A549 treated with RU486 at 1 μM for 4 hours (cell line): ENCODE measurements at places on chromosomes 12 and 14. TPM values are rescaled to one million over a fixed set of nuclear protein-coding genes. Genes with fewer than 3 reads are reported as not detected.

Gene C14orf39
- total RNA-seq: not detected in 5 replicates

Gene TAS2R13
- not detected in 5 replicates for total RNA-seq

Gene PTGDR
- not detected in 5 replicates for total RNA-seq

Gene RPGRIP1
- 0.07 to 0.71 TPM (median 0.23 TPM) in 5 replicates for total RNA-seq

Gene C12orf50
- total RNA-seq: 0.06 TPM in 1 of 5 replicates, not detected in the others

Gene PAPOLA
- total RNA-seq: 59.9 to 96.8 TPM (median 91.7 TPM) in 5 replicates

Gene NOS1
- total RNA-seq: 0.43 to 0.61 TPM (median 0.53 TPM) in 5 replicates

Gene KRT82
- total RNA-seq: not detected in 5 replicates

Gene OR6C2
- not detected in 5 replicates for total RNA-seq

Gene SLC5A8
- not detected in 5 replicates for total RNA-seq

Gene IL23A
- total RNA-seq: 0.42 to 0.74 TPM (median 0.59 TPM) in 5 replicates

Gene PRB2
- not detected in 5 replicates for total RNA-seq

Gene ESPL1
- 15.6 to 22.5 TPM (median 18.2 TPM) in 5 replicates for total RNA-seq

Gene ZDHHC22
- total RNA-seq: 0.11 to 0.26 TPM (median 0.20 TPM) in 5 replicates

Gene KLHDC1
- total RNA-seq: 0.17 to 0.76 TPM (median 0.36 TPM) in 5 replicates

Gene CAPS2
- total RNA-seq: 1.3 to 3.0 TPM (median 1.6 TPM) in 5 replicates

Gene MYF6
- total RNA-seq: not detected in 5 replicates

Gene CCER1
- not detected in 5 replicates for total RNA-seq

Gene SLC38A4
- total RNA-seq: not detected in 5 replicates

Gene GPRC5D
- total RNA-seq: not detected in 5 replicates

Gene PRH2
- not detected in 5 replicates for total RNA-seq

Gene TMPRSS12
- total RNA-seq: not detected in 5 replicates

Gene RNF212B
- not detected in 5 replicates for total RNA-seq

Gene LALBA
- not detected in 5 replicates for total RNA-seq

Gene CLEC9A
- not detected in 5 replicates for total RNA-seq

Gene CARMIL3
- 0.34 to 0.95 TPM (median 0.49 TPM) in 5 replicates for total RNA-seq

Gene PLD4
- total RNA-seq: not detected in 5 replicates

Gene TPPP2
- total RNA-seq: not detected in 5 replicates

Gene KRT5
- 0.54 to 0.61 TPM in 2 of 5 replicates, not detected in the others for total RNA-seq

Gene LTBR
- total RNA-seq: 154 to 212 TPM (median 188 TPM) in 5 replicates

Gene ZNF664
- 44.5 to 66.0 TPM (median 62.1 TPM) in 5 replicates for total RNA-seq

Gene CCDC196
- not detected in 5 replicates for total RNA-seq

Gene SPIC
- total RNA-seq: not detected in 5 replicates

Gene LRP1-AS
- total RNA-seq: not detected in 5 replicates

Gene PDZRN4
- total RNA-seq: 0.03 TPM in 1 of 5 replicates, not detected in the others

Gene MARS1
- total RNA-seq: 137 to 258 TPM (median 165 TPM) in 5 replicates

Gene KRT72
- total RNA-seq: not detected in 5 replicates

Gene RNU6-8
- not detected in 5 replicates for total RNA-seq

Gene KRT79
- total RNA-seq: 0.21 TPM in 2 of 5 replicates, not detected in the others

Gene FOXN3
- total RNA-seq: 3.6 to 6.9 TPM (median 5.9 TPM) in 5 replicates

Gene ESR2
- total RNA-seq: 0.03 TPM in 1 of 5 replicates, not detected in the others

Gene SLC25A21
- total RNA-seq: 0.53 to 0.90 TPM (median 0.58 TPM) in 5 replicates

Gene FGF23
- total RNA-seq: not detected in 5 replicates

Gene TGFB3
- 0.80 to 1.3 TPM (median 1.2 TPM) in 5 replicates for total RNA-seq

Gene SERPINA3
- total RNA-seq: 6.1 to 7.6 TPM (median 6.6 TPM) in 5 replicates

Gene PLBD1
- 3.8 to 5.3 TPM (median 4.2 TPM) in 5 replicates for total RNA-seq

Gene KCNC2
- not detected in 5 replicates for total RNA-seq

Gene C12orf54
- total RNA-seq: not detected in 5 replicates

Gene MYRFL
- total RNA-seq: not detected in 5 replicates

Gene KCNH3
- total RNA-seq: 2.1 to 3.3 TPM (median 2.8 TPM) in 5 replicates

Gene HOXC12
- total RNA-seq: not detected in 5 replicates

Gene PSMD9
- 120 to 168 TPM (median 124 TPM) in 5 replicates for total RNA-seq

Gene SLCO1C1
- not detected in 5 replicates for total RNA-seq

Gene KRT73
- not detected in 5 replicates for total RNA-seq

Gene CLEC12A
- total RNA-seq: not detected in 5 replicates

Gene FOXG1
- total RNA-seq: 0.05 to 0.17 TPM (median 0.13 TPM) in 5 replicates
